ENCODE measurements at places on chromosomes 1 and 21. TPM values are rescaled to one million over a fixed set of nuclear protein-coding genes. Genes with fewer than 3 reads are reported as not detected.

DNA sequence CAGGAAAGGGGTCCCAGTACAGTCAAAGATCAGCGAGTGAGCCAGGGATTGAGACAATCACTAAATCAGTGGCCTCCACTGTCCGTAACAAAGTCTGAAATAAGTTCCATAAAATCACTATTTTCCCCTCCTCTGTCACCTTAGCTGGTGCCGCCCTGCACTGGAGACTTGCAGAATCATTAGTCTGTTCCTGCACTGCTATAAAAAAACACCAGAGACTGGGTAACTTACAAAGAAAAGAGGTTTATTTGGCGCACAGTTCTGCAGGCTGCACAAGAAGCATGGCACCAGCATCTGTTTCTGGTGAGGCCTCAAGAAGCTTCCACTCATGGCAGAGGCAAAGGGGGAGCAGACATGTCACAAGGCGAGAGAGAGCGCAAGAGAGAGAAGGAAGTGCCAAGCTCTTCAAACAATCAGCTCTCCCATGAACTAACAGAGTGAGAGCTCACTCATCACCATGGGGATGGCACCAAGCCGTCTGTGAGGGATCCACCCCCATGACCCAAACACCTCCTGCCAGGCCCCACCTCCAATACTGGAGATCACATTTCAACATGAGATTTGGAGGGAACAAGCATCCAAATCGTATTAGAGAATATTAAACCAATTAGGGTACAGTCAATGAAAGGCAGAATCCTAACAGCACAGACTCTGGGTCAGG lies 129.8 kb upstream of the TIAM1 start:
- DNase-seq = no peak

Gene S100A7A
- not detected for total RNA-seq

Gene TSPAN2
- 6.8 TPM for total RNA-seq

- no peak for DNase-seq
Observed at GRCh38 chr21:41369920-41370839, 8.4 kb downstream of the MX2 start.

- DNase-seq = no peak
Observed at GRCh38 chr1:244246334-244246733, 195.3 kb downstream of the ZBTB18 start.

Gene KRTAP19-3
- not detected for total RNA-seq

Gene GNG12
- total RNA-seq = 102 TPM

GRCh38 chr1:27672750-27673112 lies 739 bp upstream of the IFI6 start:
- DNase-seq = no peak

GRCh38 chr21:24115141-24115540 lies 1492.1 kb downstream of the MRPL39 start:
- DNase-seq = no peak

DNA sequence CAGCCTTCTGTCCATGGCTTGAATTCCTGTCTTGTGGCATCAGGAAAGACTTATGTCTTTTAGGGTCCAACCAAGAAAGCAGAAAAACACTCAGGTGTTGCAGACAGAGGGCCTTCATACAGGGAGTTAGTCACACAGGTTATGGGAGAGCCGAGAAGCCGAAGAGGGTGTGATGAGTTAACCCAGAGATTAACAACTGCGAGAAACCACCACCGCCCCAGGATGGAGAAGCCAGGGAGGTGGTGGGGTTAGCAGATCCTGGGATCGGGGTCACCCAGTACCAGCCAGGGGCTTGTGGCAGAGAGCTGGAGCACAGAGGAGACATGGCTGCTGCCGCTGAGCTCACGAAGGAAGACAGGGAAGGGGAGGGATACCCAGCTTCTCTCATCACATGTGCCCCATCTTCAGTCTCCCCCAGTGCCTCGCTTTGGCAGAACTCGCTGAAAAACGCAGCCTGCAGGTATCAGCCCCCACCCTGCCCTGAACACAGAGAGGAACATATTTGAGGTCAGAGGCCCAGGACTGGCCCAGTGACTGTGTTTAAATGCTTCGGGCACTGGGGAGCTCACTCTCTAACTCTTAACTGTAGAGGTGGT lies 58.7 kb downstream of the RUNX3 start:
- DNase-seq = no peak

DNA sequence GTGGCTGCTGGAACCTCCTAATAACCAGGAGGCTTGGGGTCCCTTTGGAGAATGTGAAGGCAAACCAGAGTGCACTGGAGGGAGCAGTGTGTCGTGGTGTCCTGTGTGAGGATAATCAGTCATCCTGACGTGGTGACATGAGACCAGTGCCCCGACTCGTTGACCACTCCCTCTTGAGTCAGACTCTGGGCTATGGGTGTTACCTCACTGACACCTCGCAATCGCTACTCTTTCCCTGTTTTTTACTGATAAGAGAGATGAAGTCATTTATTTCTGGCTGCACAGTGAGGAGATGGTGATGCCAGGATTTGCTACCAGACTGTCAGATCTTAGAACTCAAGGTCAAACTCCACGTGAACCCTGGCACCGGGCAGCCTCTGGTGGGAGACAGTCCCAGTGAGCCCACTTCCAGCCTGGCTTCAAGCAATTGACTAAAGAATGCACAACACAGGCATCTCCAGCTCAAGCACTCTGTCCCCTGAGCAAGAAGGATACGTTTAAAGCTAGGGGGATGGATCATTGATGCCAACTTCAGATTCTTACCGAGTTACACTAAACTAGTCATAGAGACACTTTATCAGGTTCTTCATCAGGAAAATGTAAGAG lies 30.3 kb downstream of the UBASH3A start:
- DNase-seq = no peak

Gene HCRTR1
- not detected for total RNA-seq

DNA sequence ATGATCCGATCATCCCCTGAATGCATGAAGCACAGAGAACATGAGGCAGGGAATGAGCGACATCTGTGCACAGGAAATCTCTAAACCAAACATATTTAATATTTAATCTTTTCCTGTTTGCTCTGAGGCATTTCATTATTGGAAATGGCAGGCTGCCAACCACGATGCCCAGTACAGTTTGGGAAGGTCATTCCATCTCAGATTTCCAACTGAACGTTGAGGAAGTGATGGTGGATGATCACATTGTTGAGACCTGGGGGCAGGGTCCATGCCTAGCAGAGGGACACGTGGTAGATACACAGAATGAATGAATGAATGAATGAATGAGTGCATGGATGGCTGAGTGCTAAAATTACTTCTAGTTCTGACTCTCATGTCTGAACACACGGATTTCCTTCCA lies 15.9 kb upstream of the FASLG start:
- DNase-seq = no peak

Gene SH2D5
- total RNA-seq = 0.84 TPM

DNA sequence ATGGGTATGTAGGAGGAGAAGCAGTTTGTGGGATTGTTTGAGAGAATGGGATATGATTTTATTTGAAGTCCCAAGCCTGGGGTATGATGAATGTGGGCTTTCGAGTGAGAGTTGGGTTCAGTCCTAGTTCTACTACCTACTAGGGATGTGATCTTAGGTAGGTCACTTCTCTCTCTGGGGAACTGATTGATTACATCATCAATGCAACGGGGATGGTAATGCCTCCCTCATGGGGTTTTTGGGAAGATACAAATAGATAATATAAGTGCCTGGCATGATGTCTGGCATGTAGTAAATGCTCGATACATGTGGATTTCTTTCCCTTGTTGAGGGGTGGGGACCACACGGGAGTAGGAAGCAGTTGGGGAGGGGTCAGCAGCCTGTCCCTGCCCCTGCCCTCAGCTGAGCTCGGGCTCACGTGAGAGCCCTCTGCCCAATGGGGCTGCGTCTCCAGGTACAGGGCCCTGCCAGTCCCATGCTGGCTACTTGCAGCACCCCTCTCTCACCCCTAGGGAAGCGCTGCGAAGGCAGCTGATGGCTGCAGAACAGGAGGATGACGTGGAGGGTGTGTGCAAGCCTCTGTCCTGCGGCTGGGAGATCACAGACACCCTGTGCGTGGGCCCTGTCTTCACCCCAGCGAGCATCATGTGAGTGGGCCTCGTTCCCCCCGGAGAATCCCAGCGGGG lies 38.7 kb downstream of the AZIN2 start:
- DNase-seq = no peak

- no peak for DNase-seq
Observed at GRCh38 chr1:6243993-6244392, at the start of gene HES3. TSS of gene HES3 (plus strand) at chr1:6244179. CDS start at chr1:6244366, 187 bp downstream.

Gene UBXN11
- total RNA-seq = 13.1 TPM

- DNase-seq = no peak
Observed at GRCh38 chr1:248791010-248791409, 34.7 kb downstream of the SH3BP5L start.

All from omental fat pad (tissue), 4 donors.